ENCODE measurements at places on chromosomes 6 and 20.

DNA sequence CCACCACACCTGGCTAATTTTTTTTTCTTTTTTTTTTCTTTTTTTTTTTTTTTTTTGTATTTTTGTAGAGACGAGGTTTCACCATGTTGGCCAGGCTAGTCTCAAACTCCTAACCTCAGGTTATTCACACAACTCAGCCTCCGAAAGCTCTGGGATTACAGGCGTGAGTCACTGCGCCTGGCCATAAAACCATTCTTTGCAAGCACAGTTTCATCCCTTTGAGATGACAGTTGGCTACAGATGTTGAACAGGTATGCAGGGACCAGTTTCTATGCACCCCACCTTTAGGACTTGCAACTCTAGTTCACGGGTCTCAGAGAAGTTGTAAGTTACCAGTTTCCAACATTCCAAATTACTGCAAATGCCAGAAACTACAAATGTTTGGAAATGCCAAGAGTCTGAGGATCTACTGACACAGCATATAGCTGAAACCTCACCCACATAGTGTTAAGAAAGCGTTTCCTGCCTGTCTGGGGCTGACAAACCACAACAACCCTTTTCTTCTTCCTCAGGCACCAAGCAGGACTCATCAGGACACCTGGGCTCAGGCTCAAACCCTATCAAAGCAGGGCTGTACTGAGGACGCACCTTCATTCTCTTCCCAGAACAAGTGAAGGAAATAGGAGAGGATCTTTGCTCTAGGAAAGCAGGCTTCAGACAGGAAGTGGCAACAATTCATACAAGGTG, 22.9 kb downstream of the ARHGAP18 start:
- no peak for DNase-seq

DNA sequence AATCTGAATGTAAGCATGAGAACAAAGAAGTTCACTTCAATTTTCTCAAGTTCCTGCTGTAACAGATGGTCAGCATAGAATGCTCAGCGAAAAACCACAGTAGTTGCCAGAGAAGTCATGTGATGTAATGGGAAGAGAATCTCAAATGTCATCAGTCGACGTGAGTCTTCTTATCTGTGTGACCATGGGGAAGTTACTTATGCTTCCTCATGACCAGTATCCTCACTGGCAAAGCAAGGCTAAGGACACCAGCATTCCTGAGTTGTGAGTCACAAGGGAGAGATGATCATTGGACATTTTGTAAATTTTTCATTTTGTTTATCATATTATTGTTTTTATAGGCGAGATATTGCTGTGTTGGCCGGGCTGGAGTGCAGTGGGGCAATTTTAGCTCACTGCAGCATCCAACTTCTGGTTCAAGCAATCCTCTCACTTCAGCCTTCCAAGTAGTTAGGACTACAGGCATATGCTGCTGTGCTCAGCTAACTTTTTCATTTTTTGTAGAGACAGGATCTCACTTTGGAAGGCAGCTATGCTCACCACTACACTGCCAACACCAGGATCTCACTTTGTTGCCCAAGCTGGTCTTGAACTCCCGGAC, 21.9 kb downstream of the SGK1 start:
- no peak for DNase-seq

DNA sequence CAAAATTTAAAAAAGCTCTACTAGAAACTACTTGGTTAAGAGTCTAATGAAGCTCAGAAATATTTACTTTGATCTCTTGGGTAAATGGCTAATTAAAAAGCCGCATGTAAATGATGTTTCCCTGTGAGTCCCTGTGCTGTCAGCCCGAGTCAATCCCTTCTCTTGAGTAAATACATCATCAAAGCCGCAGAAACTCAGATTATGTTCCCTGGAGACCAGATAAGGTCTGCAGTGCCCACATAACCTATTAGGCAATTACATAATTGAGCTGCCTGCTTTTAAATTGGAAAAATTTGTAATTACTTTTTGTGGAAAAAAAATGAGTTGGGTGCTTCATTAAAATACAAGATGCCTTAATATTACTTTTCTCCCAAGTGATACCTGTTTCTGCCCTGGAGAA, 83.1 kb downstream of the KIZ start:
- no peak for DNase-seq

- no peak for DNase-seq
Measured at GRCh38 chr6:24972311-24972958, 36.7 kb upstream of the RIPOR2 start.

DNA sequence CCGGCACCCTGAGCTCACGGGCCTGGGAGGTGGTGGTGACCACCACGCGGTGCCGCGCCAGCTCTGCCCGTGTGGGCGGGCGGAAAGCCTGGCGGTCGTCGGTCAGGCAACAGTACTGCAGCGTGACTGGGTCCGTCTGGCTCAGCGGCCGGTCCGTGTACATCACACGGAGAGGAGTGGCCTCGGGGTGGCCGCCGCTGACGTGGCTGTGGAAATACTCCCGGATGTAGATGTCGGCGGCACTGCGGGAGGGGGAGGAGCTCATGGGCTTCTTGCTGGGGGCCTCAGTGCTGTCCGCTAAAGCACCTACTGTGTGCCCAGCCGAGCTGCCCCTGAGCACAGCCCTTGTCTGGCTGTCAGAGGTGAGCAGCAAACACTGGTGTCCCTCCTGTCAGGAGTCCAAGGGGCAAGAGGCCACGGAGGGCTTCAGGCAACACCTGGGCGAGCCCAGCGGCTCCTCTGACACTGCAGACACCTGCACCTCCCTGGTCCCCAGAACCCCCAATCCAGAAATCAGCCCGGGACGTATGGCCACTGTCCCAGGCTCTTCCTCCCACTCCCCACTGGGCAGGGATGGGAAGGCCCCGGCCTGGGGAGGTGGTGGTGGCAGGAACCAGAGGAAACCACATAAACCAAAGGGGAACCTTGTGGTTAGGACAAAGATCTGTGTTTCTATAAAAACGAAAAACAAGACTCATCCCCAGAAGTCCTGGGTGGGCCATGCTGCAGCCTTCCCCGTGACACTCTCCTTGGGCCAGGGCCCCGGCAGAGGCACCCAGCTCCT, 6.5 kb downstream of the HELZ2 start:
- no peak for DNase-seq

GRCh38 chr20:2164966-2165365, 63.3 kb downstream of the STK35 start:
- DNase-seq: no peak

DNA sequence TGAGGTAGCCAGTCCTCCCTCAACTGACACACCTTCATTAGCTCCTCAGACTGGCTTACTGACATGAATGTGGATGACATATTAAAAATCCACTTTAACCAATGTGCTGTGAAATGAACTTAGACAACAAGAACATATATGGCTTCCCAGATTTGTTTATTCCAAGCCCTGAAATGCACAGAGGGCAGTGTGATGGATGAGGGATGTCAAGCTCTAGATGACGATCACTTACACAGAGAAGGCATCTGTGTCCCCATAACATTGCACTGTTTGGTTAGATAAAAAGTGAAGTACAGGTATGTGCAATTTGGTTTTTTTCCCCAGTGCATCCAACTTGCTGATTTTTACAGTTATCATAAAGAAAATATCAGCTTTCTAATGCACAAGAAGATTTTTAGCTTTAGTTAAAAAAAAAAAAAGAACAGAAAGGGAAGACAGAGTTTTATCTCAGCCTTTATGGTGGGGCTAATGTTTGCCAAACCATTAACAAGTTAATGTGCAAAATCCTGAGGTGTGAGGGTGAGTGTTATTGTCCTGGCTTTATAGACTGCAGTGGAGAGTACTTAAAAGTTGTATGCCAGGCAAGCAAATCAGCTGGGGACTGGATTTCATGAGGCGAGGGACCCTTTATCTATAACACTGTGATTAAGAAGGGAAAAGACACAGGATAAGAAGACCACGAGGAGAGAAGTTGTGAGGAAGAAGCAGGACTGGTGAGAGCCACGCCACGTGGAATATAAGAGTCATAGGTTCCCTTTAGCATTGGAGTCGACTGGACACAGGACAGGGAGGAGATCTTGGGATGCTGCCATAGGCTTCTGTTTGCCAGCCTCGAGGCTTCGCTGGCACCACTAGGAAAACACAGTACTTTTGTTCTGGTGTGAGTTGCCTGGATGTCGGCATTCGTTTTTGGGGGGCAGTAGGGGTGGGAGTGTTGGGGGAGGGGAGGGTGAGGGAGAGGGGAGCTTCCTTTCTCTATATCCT, 90.0 kb upstream of the BACH2 start:
- DNase-seq: peak; percentile 29

GRCh38 chr6:133340557-133340956, 99.4 kb downstream of the EYA4 start:
- no peak for DNase-seq

DNA sequence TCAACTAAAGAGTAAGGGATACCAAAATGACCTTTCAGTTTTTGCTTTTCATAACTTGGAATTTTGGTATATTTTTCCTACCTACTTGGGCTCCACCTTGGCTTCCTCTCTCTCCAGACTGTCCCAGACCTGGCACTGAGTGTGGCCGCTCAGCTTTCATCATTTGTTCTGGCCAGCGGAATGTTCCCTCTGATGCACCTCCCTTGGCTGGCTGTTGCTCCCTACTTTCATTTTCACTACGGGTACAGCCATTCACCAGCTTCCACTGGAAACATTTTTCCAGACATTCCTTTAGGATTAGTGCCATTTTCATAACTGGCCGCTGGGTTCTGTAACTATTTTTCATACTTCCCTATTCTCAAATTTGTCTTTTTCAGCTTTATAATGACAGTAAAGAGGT, 487.4 kb downstream of the TENT5A start:
- DNase-seq: no peak

GRCh38 chr6:119090256-119090655, 11.8 kb upstream of the FAM184A start:
- no peak for DNase-seq

- DNase-seq: no peak
Measured at GRCh38 chr6:5191722-5192121, 69.0 kb downstream of the LYRM4 start.

DNA sequence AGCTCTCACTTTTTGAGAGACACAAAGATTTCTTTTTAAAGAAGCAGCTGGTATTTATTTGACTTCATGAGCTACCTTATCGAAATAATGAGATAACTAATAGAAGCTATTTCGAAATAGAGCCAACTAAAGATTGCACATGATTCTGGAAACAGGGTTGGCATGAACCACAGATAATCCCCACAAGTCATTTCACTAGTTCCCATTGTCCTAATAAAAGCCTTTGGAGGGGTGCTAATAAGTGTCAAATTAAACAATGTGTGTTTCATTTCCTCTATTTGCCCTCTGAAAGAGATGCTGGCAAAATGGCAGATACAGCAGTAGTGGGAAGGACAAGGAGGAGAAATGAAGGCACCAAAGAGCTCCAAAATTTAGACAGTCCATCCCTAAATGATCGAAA, 78.6 kb upstream of the RIPOR2 start:
- no peak for DNase-seq

GRCh38 chr6:47669684-47670513, 28.5 kb upstream of the ADGRF4 start:
- DNase-seq: no peak

DNA sequence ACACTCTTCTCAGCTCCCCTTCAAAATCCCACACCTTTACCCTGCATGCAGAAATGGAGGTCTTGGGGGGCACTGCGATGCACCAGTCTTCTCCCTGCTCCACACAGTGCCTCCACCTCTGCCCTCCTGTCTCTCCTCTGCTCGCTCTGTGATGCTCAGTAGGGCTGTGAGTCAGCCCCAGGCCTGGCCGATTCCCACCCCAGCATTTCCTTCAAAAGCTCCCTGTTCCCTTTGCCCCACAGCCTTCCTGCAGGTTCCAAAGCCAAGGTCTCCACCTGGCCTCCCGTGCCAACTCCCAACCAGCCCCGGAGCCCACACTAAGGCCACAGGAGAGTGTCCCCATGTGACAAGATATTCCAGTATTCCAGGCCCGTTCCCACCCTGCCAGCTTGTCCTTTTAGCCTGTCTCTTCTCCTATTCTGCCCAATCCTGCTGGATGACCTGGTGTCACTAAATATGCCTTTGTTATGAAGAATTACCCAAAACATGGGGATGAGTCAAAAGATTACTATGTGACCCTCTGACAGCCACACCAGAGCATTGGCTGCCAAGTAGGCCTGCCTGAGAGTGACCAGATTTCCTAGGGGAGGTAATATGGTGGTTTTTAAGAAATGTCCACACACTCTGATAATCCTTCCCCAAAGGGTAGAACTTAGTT, 118.9 kb upstream of the NXT1 start:
- no peak for DNase-seq

DNA sequence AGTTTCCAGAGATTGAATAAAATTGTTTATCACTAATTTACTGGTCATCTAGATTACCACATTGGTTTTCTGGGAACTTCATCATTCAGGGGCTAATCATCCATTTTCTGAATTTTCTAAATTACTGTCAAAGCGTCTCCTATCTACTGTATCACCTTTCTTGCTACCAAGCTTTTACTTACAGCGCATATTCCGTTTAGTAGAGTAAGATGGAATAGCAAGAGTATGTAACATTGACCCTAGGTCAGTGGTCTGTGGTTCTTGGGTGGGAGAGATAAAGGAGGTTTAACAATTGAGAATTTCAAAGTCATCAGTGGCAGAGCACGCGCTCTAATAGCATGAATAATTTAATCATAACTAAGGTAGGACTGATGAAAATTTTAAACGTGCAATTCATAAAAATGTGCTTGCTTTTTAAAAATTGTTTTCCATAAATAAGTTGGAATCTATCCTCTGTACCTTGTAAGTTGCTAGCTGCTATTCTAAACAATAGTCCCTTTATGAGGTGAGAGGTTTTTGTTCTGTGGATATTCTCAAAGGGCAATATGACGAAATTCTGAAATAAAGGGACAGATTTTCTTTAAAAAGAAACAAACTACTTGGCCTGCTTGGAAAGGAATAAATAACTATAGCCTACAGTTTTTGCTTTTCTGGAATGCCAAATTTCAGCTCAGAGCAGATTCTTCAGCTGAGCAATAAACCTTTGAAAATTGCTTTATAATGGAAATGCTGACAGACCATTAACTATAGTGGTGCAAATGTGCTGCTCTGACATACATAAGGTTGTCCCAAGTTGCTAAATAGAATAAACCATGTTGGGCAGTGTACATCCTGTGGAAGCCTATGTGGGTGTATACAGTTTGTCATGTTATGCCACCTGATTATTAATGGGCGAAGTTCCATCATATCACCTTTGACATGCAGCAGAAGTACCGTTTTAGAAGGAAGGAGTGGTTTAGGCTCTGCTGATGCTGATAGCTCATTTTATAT, 84.1 kb downstream of the ZFAND3 start:
- DNase-seq: no peak

GRCh38 chr20:52150440-52151258, 40.9 kb downstream of the ZFP64 start:
- no peak for DNase-seq

DNA sequence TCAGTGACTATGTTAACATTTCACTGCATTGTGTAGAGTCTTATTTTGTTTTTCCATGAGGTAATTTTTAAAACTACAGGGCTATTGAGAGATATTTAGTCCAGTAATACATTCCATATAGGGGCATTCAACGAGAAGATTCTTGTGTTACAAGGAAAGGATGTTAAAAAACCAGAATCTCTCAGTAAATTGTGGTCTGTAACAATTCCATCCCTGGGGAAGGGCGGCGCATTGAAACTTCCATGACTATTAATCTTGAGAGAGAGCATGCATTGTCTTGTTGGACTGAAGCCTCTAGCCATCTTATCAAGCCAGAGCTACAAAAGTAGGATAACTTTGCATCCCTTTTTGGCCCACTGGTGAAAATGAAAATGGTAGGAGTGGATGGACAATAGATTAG, 119.7 kb downstream of the BCKDHB start:
- no peak for DNase-seq

GRCh38 chr20:31837896-31838397, 7.5 kb downstream of the FOXS1 start:
- no peak for DNase-seq

- no peak for DNase-seq
Measured at GRCh38 chr6:22808466-22808865, 239.1 kb downstream of the HDGFL1 start.
